ENCODE measurements at places on chromosomes 16 and 17.

DNA sequence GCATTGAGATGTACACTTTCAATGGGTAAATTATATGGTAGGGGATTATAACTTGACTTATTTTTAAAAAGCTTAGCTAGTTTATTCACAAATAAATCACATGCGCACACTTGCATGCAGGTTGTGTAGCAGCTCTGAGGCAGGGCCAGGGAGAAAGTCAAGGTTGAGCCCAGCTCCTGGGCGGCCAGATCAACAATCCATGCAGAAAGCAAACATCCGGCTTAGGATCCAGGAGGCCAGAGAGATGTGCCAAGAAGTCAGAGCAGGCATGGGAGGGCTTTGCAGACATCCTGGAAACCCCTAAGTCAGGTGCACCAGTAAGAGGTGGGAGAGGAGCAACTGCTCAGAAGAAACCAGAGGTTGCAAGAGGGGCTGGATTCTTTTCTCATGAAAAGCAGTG is 186.5 kb downstream of the AXIN2 start:
- no peak for DNase-seq

GRCh38 chr17:55897301-55897700 is 146.4 kb downstream of the PCTP start:
- no peak for DNase-seq

GRCh38 chr16:66660422-66661209 is 35.9 kb downstream of the CMTM4 start:
- peak; percentile 73 for DNase-seq

GRCh38 chr17:37160944-37161343 is 212.2 kb downstream of the AATF start:
- DNase-seq, result no peak

DNA sequence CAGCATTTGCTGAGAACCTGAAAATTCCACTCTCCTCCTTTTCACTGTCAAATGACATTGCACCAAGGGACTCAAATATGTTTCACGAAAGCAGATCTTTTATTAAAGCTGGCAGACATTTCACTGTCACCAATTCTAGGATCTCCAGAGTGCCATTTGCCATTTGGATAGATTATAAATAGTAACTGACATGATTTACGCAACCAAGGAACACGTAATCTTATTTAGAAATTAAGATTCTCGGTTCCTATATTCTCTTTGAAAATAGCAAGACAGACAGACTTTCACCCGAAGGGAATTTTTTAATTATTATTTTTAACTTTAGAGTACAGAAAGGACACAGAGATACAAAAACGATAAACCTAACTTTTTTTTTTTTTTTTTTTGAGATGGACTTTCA is 49.6 kb downstream of the ANKFY1 start:
- no peak for DNase-seq

- DNase-seq, result no peak
Measured at GRCh38 chr16:70429888-70430666, 8.8 kb downstream of the ST3GAL2 start.

All from WERI-Rb-1 (cell line).